ENCODE measurements at places on chromosomes 6 and 20.

DNA sequence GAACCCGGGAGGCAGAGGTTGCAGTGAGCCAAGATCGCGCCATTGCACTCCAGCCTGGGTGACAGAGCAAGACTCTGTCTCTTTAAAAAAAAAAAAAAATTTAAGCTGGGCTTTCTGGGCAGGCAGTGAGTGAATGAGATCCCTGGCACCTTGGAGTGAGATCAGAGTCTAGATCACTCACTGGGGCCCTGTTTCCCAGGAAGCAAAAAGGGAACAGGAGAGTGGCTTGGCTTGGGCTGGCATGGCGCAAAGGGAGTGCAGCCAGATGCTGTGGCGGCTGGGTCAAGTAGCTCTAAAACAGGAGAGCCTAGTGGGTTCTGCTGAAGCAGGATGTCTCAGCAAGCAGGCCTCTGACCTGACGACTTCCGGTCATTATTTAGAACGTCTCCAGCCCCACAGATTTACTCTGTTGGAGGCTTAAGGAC lies 10.4 kb downstream of the PLCG1 start:
- no peak for DNase-seq

GRCh38 chr6:99241905-99242534 lies 107.5 kb downstream of the FAXC start:
- peak; percentile 2 for DNase-seq

- DNase-seq: no peak
These were observed 181.9 kb downstream of the PDE7B start for GRCh38 chr6:136033416-136033815.

GRCh38 chr6:92700411-92700810 lies 718.9 kb downstream of the EPHA7 start:
- no peak for DNase-seq

DNA sequence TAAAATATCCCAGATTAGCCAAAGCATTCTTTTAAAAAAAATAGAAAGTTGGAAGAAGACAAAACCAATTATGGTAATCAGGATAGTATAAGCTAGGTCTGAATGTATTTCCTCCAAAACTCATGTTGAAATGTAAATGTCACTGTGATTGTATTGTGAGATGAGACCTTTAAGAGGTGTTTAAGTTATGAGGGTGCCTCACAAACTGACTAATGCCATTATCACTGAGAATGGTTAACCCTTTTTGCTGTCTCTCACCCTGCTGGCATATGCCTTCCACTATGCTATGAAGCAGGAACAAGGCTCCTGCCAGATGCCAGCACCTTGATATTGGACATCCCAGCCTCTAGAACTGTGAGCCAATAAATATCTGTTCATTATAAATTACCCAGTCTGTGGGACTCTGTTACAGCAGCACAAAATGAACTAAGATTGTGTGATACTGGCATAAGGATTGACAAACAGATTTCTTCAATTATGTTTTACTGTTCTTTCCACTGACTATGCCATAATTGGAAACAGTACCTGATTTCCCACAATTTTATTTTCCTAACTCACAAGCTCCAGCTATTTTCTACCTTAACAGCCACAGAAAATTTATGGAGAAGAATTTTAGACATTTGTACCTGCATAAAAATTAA lies 63.8 kb downstream of the IBTK start:
- no peak for DNase-seq

DNA sequence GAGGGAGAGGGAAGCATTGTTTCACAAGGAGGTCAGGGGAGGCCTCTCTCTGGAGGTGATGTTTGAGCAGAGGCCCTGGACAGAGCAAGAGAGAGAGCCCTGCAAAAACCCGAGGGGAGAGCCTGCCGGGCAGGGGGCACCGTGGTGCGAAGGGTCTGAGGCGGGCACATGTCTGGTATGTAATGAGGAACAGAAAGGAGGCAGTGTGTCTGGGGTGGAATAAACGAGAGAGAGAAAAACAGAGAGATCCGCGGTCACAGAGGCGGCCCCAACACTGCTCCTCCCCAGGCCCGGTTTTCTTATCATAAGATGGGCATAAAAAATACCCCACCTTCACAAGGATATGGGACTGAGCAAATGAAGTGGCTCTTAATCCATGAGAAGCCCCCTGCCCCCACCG lies 119.2 kb downstream of the PREX1 start:
- no peak for DNase-seq
